ENCODE measurements at places on chromosomes 1 and 21. TPM values are rescaled to one million over a fixed set of nuclear protein-coding genes. Genes with fewer than 3 reads are reported as not detected.

SVBP gene
- 16.8 TPM for total RNA-seq

TESK2 gene
- 1.3 TPM for total RNA-seq

ACTN2 gene
- total RNA-seq = not detected

SMPDL3B gene
- total RNA-seq = not detected

NIBAN1 gene
- total RNA-seq = 34.8 TPM

AIRE gene
- total RNA-seq = not detected

COL18A1 gene
- total RNA-seq = 30.5 TPM

RCSD1 gene
- total RNA-seq = not detected

AADACL3 gene
- total RNA-seq = not detected

RAB7B gene
- 2.8 TPM for total RNA-seq

CDK18 gene
- not detected for total RNA-seq

TEX38 gene
- total RNA-seq = not detected

RAB3GAP2 gene
- total RNA-seq = 24.4 TPM

PIK3R3 gene
- 1.9 TPM for total RNA-seq

EFCAB7 gene
- 1.4 TPM for total RNA-seq

TSSK3 gene
- total RNA-seq = not detected

TNFRSF9 gene
- not detected for total RNA-seq

- DNase-seq = peak; percentile 71
These were observed 144.6 kb upstream of the TNR start for GRCh38 chr1:175887981-175888428.

GRCh38 chr1:62286786-62287224 lies 32.4 kb downstream of the KANK4 start:
- peak; percentile 22 for DNase-seq

DNA sequence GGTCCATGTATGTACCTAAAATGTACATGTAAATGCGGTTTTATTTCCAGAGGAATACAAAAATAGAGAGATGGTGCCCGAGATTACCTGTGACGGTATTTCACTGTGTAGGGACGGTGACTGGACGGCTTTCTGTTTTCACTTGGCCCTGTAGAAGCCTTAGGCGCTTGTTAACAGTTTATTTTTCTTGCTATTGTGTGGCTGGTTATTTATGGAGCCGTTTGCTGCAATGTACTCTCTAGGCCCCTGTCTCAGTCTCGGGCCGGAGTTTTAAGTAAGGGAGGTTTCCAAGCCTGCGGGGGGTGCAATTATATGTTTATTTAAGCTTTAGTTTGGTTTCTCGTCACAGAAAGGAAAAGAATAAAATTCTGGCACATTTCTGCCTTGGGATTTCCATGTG lies 413 bp downstream of the EFCAB7 start:
- DNase-seq = peak; percentile 54

DNA sequence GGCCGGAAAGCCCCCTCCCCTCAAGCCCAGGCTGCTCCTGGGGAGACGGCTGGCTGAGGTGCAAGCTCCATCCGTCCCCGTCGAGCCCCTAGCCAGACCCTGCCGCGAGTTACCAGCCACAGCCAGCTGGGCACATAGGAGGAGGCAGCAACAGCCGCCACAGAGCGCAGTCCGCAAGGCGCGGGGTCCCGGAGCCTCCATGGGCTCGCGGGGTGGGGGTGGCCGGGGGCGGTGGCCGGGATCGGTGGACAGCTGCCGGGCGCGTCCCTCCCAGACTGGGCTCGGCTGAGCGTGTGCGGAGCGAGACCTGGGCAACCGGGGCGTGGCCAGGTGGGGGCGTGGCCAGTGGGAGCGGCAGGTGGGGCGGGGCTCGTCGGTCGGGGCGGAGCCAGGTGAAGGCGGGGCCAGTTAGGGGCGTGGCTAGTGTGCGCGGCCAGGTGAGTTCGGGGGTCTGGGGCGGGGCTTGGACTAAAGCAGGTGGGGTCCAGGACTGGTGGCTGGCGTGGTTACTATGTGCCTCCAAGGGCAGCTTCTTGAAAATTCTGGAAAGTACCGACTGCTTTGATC lies at the start of gene CD164L2:
TSS of gene CD164L2 (minus strand) at position 295 of the 567 bp plus-strand sequence. CDS start at position 201, 94 bp downstream.
- no peak for DNase-seq

DNA sequence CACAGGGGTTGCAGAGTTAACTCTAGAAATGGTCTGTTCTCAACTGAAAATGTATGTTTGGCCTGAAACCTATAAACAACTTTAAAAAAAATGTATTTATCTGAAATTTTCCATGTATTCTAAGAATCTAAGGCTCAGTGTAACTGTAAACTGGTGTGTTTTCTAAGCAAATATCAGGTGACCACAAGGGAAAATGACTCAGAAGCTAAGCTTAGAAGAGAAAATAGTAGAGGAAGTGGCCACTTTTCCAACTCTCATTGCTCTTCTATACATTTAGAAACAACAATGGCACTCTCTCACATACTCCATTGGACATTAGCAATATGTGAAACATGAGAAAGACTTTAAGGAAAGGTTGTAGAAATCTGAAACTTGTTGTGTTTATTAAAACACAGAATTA lies 7.5 kb downstream of the TNFSF18 start:
- DNase-seq = peak; percentile 51

GRCh38 chr1:95021119-95021518 lies 51.6 kb downstream of the ALG14 start:
- DNase-seq = no peak

- DNase-seq = no peak
These were observed 6.3 kb downstream of the ARID1A start for GRCh38 chr1:26701995-26702679.

GRCh38 chr1:174448974-174449373 lies 1.2 kb downstream of the GPR52 start:
- DNase-seq = no peak

- DNase-seq = peak; percentile 56
These were observed 3.2 kb upstream of the CHAF1B start for GRCh38 chr21:36381841-36382589.

- DNase-seq = no peak
These were observed 9.4 kb upstream of the TMEM52 start for GRCh38 chr1:1928231-1929101.

DNA sequence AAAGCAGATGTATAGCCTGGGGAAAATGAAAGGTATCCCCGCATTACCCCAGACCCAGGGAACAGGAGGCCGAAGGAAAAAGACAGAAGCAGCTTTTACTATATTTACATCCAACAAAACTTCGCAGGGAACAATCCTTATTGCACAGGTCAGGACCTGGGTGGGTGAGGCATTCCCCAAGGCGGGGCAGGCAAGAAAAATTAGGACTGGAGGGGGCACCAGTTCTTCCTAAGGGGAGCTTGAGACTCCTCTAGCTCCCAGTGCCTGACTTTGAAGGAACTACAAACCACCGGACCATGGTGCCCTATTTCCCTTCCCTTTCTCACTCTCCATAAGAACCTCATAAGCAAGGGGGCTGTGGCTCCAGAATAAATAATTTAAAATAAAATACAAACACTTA lies 6.7 kb upstream of the GATAD2B start:
- DNase-seq = no peak

DNA sequence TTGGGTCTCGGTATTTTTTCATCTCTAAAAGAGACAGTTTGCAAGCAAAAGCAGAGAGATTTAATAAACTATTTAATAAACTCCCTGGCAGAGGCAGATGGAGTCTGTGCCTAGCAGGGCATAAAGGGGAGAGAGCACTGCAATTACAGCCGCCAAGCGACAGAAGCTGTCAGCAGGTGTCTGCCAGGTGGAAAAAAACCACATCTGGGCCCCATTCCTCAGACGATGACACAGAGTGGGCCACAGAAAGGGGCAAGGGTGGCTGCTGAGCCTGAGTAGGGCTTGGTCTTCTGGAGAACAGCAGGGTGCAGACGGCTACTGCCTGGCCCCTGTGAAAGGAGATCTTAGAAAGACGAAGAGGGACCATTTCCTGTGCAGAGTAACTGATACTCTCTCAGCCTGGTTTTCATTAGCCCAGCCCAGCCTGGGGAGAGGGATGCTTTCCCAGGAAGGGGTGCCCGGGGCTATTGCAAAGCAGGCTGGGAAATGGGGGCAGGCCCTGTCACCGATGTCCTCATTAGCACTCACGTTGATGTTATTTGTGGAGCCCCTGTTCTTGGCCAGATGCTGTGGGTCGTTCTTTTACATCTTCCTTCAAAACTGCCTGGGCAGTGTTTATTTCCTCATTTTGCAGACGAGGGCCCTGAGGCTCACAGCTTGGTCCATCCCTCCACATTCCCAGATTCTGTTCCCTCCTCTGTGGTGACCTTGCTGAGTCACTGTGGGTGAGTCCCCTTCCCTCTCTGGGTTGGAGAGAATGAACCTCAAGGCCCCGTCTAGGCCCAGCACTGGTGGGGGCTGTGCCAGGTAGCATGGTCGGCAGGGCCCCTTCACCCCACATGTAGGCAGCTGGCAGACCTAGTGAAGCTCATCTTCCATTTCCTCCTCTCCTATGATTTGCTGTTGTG lies 472.7 kb downstream of the PTPRU start:
- peak; percentile 81 for DNase-seq

DNA sequence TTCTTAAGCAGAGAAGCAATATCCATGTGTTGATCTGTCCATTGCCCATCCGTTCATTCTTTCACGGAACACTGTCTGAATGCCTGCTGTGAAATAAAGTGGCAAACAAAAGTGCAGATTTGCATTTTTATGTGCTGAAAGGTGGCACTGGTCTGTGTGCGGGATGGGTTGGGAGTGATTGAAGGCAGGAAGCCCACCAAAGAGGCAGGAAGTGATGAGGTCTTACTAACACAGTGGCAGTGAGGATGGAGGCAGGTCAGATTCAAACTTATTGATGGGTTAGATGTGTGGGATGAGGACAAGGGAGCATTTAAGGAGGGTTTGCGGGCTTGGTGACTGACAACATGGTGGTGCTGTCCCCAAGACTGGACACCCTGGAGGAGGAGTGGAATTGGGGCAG lies 8.3 kb downstream of the PTPRF start:
- no peak for DNase-seq

GRCh38 chr1:209542585-209542984 lies 40.9 kb upstream of the CAMK1G start:
- DNase-seq = peak; percentile 9

DNA sequence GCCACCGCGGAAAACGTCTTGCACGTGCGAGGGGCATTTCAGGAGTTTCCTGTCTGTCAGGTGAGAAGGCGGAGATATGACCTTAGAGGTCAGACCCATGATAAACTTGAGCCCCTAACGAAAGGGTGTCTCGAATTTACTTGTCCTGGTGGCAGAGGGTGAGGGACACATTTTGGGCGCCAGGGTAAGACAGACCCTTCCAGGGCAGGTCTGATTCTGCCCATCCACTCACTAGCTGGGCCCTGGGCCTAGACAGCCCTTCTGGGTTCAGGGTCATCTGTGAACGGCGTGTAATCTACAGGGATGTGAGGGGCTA lies 395 bp upstream of the CSRP1 start:
- no peak for DNase-seq

GRCh38 chr1:173056365-173056764 lies 5.6 kb upstream of the TNFSF18 start:
- DNase-seq = no peak

- DNase-seq = peak; percentile 67
These were observed 142.5 kb downstream of the RERE start for GRCh38 chr1:8674912-8675311.

DNA sequence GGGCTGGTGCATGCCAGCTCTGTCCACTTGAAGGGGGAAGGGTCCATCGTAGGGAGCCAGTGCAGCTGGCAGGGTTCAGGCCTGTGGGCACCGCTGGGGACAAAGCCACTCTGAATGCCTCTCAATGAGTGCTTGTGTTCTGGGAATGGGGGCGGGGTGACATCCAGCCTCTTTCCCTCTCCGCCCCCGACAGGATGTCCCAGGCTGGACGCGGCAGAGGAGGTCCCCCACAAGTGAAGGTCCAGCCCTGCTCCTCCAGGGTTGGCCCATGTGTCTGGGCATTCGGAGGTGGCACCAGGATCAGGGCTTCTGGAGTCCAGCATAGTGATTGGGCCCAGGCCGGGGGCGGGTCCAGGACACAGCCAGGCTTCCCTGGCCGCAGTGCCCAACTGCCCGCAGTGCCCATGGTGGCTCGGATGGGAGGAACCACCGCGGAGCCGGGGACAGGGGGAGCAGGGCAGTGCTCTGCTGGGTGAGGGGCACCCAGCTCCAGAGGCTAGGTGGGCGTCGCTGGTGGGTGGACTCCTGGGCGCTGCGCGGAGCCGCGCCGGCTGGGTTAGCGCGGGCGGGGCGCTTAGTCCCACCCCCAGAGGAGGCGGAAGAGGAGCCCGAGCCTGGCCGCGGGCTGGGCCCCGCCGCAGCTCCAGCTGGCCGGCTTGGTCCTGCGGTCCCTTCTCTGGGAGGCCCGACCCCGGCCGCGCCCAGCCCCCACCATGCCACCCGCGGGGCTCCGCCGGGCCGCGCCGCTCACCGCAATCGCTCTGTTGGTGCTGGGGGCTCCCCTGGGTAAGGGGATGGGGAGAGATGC lies at the start of gene SHISA4:
TSS of gene SHISA4 (plus strand) at position 617 of the 808 bp plus-strand sequence. CDS start at position 714, 97 bp downstream.
- peak; percentile 76 for DNase-seq

DNA sequence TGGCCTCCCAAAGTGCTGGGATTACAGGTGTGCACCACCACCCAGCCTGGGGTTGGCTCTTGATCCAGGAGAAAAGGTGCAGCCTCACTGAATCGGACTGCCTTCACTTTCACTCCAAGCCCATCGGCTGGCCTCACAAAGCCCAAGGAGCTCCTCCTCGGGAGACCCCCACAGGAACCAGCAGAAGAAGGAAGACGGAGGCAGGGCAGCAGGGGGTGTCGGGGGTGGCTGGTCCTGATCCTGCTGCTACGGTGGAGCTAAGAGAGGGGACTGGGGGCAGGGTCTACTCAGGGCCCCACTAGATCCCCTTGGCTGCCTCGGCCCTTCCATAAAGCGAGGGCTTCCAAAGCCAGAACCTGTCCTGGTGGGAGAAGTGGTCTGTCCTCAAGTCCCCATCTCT lies 93.9 kb downstream of the STUM start:
- no peak for DNase-seq

DNA sequence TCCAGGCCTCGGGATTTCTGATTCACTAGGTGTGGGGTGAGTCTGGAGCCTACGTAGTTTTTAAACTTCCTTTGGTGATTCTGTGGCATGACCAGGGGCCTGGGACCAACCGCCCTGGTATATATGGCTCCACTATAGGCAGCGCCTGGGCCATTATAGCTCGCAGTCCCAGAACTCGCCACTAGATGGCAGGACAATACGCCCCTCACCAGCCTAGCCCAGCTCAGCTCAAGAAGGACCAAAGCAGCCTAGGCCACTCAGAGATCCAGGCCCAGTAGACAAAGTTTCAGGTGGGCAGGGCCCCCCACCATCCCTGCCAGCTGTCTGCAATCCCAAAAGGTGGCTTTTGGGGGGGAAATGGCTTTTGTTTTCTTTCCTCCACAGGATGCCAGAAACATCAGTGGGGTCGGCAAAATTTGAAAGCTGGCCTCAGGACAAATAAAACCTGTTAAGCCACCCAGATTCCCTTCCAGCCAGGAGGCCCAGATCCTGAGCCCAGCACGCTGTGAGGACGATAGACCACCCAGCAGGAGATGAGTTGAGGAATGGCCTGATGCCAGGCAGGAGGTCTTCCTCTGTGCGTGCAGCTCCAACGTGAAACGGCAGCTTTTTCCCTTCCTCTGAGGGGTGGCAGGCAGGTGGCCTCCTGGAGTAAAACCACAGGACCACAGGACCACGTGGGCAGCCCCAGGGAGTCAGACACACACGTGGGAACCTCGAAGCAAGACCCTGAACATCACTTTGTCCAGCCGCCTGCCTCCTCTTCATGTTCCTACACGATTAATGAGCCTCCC lies 24.8 kb upstream of the TMEM51 start:
- peak; percentile 69 for DNase-seq

GRCh38 chr21:46191257-46191685 lies 7.0 kb upstream of the SPATC1L start:
- DNase-seq = peak; percentile 93

All from GM23248 (cell line).